Stimulated activated naive CD8-positive, alpha-beta T cell treated with anti-CD3 and anti-CD28 coated beads, Interleukin-15, Interleukin-2, amounts not matched to agents 100 U/mL and 50 U/mL, for 24 hours (primary cell): ENCODE measurements at places on chromosomes 3 and 15.

GRCh38 chr15:39719109-39719508, 63.5 kb downstream of the FSIP1 start:
- no peak for DNase-seq

- no peak for DNase-seq
These were observed 71.8 kb upstream of the GATM start for GRCh38 chr15:45449916-45450867.

DNA sequence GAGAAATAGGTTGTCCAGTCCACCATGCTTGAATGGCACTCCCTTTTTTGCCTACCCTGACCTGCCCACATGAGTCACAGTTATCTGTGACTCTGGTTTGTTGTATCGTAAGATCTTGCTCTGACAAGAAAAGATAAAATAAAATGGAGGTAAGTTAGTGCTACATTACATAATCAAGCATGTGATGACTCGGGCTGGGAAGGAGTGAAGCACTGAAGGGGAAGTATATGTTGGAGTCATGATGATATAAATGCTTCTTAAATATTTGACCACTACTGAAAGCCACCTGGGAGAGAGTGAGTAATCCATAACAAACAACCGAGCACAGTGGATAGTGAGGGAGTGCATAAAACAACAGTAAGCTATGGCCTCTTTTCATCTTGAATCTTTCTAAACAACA, 124.4 kb downstream of the SHOX2 start:
- no peak for DNase-seq

DNA sequence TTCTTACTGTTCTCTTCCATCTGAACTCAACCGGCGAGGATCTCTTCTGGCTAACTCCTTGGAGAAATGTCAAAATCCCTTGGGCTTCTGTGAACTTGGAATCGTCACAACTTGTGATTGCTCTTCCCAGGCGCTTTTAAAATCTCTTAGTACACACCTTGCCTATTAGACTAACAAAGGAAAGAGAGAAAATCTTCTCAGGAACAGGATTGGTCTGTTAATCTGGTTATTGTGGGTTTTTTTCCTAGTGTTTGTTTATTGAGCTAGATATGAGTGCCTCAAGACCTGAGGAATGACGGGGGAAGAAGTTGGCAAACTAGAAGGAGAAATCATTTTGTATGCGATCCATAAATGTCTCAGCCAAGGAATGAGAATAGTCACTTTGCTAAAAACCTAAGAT, at the start of gene ATP13A5:
Gene ATP13A5, minus strand, starts transcription at position 48 of the 400 bp plus-strand sequence. Its CDS starts 28 bp downstream, at position 20.
- no peak for DNase-seq

DNA sequence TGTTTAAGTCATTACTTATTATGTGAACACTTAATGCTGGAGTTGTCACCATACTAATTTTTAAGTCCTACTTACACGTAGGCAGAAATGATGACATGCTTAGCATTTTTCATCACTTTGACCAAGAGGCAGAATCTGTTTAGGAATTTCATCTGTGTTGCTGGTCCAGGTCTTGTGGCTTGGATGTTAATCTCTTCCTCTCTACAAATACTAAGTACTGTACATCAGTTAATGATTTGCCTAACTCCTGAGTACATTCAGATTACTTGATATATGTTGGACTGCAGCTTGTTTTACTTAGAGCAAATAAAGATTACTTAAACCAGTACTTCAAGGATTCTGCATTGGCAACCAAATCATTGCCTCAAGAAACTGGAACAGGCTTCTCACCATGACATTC, 8.6 kb downstream of the SNRK start:
- no peak for DNase-seq

- no peak for DNase-seq
These were observed 201.3 kb upstream of the IGF1R start for GRCh38 chr15:98447069-98447468.

DNA sequence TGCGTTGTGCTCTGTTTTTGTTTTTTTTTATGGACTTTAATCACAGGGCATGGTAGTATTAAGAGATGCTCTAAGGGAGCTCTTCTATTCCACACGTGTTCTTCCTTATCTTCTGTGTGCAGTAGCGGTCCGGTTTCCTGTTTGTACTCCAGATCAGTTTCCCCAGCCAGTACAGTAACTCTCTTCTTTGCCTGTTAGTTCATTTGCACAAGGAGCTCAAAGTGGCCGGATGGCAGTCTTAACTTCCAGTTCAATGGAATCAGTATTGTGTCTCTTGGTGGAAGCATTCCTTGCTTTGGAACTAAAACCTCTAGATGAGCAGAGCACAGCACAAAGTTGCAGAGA, 122.0 kb downstream of the KLF13 start:
- no peak for DNase-seq

- no peak for DNase-seq
These were observed 34.4 kb downstream of the TMEM45A start for GRCh38 chr3:100526613-100527346.

DNA sequence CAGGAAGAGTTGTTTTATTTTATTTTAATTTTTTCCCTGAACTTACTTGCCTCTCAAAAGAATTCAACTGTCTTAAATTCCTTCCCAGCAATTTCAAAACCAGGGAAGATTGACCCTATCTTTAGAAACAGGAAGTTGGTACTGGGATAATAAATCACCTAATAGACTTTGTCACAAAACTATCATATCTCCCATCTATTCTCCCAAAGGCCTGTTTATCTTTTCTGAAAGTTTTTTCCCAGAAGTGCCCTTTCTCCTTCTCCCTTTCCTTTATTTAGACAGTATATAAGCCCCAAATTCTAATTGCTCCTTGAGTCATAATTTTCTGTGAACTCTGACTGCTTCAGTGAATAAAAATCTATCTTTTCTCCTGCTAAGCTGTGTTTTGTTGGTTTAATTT, 2.9 kb upstream of the RNF7 start:
- DNase-seq, result no peak

DNA sequence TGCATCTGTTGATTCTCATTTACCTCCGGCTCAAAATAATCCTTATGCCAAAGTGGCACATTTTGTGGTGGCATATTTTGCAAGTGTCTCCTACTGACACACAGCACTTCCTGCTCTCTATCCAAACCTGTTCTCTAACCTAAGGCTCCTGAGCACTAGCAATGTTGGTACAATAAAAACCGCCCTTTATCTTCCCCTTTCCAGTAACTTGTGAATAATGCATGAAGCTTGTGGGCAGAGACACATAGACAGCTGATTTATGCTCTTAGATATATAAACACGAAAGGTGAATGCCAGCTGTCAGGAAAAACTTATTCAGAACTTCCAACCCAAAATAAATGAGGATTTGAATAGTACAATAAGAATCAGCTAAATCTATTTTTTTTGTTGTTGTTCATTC, 34.6 kb upstream of the ARPIN start:
- DNase-seq, result no peak

DNA sequence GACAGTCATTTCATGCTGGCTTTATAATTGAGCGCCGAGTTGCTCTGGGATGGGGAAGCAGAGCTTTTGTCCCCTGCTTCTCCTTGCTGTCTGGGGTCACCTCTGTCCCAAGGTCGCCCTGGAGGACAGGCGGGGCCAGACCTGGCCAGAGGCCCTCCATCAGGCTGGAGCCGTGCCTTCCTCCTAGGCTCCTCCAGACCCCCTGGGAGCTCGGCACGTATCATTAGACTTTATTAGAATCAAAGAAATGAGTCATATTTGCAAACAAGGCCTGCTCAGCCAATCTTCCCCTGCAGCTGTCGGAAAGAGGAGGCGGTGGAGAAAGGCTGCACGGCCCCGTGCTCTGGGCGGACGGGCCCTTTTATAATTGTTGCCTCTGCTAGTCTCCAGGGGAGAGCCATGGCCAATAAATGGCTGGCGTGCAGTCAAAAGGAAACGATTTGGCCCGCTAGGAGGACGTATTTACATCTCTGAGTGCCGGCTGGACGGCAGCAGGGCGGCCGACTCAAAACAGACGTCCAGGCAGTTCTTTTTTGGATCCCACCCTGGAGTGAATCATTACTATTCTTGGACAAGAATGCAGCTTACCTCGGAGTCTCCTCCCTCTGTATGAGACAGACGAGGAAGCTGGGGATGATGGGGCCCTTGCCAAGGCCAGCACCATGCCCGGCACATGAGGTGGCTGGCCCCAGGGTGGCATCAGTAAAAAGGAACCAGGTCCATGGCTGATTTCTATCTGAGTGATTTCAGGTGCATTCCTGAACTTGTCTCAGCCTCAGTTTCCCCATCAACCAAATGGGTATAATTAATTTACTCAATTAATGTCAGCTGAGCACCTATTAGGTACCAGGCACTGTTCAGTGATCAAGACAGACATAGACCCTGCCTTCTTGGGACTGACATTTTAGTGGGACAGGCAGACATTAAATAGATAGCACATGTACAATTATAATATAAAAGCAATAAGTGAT, 50.6 kb downstream of the SLC6A6 start:
- no peak for DNase-seq

DNA sequence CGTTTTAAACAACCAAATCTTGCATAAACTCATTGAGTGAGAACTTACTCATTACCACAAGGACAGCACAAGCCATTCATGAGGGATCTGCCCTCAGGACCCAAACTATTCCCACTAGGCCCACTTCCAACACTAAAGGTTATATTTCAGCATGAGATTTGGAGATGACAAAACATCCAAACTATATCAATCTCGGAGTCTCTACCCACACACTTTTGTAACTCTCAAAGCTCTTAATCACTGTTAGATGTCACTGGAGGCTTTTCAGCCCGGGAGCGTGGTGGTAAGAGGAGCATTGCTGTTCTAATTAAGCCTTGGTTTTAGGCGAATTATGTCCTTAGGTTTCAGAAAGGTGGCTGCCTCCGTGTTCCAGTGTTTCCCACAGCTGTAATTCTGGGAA, 86.3 kb downstream of the CNTN6 start:
- no peak for DNase-seq

DNA sequence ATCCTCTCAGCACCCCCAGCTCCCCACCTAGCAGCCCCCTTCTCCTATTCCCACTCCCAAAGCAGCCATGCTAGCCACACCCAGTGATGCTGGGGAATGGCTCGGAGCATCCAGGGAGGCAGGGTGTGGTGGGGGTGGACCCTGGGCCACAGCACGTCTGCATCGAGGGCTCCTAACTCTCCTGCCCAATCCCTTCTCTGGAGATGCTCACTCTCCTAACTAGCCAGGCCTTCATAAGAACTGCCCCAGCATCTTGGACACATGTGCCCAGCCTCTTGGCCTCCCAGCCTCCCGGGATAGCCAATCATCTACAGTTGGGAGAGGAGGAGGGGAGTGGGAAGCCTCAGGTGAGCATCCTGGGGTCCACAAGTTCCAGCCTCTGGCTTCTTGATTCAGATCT, 2.7 kb downstream of the PCBP4 start:
- no peak for DNase-seq

GRCh38 chr3:59535791-59536221, 486.0 kb upstream of the CFAP20DC start:
- DNase-seq, result no peak

DNA sequence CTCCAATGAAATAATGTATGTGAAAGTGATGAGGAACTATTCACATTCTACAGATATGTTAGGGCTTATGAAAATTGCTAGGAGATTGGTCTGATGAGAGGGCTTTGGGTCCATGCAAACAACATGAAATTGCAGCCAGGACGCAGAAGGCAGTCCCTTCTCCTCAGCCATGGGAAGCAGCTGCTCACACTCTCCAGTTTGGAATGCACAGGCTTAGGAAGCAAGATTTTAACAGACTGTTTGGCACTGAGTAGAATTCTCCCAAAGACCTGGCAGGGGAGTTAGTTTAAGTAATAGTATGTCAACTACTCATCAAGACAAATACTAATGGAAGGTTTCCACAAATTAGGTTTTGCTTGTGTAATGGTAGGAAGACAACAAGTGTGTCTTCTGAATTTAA, 500.7 kb upstream of the ARRDC4 start:
- no peak for DNase-seq

DNA sequence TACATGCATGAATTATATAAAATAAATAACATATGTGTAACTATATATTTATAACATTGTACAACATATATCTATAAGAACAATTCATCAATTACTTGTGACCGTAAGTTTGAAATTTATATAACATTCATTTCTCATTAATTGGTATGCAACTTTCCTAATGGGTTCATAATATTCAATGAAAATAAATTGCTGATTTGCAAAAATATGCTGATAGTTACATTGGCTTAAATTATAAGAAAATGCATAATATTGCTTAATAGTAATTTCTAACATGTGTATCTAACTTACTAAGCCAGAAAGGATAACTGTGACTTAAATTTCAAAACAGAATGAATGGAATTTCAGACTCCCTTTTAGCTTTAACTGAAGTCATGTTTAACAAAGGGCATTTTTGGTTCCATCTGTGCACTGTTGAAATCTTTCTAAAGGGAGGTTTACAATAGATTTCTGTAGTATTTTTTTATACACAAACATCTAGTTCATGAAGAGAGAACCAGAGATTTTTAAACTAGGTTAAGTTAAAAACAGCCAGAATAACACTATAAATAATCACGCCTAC, 310.9 kb downstream of the TBC1D5 start:
- no peak for DNase-seq

- DNase-seq, result no peak
These were observed 215.0 kb downstream of the MECOM start for GRCh38 chr3:169448501-169448900.

DNA sequence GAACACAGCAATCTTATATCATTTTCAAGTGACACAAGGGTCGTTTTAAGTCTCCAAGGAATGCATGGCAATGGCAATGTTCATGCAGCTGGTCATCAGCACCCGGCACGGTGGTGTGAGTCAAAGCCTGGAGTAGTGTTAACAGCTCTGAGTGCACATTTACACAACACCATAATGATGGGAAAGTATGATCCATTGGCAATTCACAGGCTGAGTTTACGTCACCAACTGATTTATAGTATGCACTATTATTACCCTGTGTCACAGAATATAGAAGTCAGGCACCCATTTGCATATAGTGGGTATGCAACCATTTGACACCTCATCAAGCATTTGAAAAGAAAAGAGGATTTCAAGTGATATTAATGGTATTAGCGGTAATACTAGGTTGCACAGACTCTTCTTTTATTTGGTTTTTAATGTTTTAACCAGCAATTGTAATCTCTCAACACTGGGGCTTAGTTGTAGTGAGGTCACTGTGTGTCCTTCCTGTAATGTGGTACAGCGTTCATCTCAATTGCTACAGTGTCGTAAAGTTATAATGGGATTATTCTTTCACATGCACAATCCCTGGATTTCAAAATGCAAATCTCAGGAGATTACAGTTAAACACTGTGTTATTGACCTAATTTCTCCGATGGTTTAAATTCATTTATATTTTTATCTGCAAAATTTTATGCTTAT, 113.8 kb downstream of the C3orf38 start:
- DNase-seq, result no peak

- DNase-seq, result no peak
These were observed 31.6 kb downstream of the LRIG1 start for GRCh38 chr3:66469220-66469640.
